AG04450 (cell line): ENCODE measurements at places on chromosomes 13 and 19.

DNA sequence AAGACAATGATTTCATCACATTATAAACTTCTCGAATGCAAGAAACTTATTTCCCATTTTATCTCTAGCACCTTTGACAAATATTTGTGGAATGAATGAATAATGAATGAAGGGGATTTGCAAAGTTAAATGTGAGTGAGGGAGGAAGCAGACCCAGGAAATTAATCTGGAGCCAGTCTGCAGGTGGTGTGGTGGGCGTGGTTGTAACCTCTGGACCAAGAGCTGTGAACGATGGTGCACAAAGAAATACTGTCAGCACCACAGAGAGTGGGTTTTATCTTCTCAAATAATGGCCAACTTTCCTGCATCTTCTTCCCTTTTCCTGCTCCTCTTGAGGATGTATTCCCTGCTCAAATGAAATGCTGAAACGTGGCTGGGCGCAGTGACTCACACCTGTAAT is 11.0 kb upstream of the ZNF792 start:
- no peak for DNase-seq

- no peak for DNase-seq
These were observed 3.3 kb upstream of the MYADM start for GRCh38 chr19:53864308-53864836.

GRCh38 chr19:13032837-13033236 is 37.6 kb downstream of the NFIX start:
- no peak for DNase-seq

GRCh38 chr13:84662491-84662890 is 780.2 kb upstream of the SLITRK1 start:
- no peak for DNase-seq

GRCh38 chr13:61453121-61453520 is 37.5 kb upstream of the PCDH20 start:
- DNase-seq = no peak

DNA sequence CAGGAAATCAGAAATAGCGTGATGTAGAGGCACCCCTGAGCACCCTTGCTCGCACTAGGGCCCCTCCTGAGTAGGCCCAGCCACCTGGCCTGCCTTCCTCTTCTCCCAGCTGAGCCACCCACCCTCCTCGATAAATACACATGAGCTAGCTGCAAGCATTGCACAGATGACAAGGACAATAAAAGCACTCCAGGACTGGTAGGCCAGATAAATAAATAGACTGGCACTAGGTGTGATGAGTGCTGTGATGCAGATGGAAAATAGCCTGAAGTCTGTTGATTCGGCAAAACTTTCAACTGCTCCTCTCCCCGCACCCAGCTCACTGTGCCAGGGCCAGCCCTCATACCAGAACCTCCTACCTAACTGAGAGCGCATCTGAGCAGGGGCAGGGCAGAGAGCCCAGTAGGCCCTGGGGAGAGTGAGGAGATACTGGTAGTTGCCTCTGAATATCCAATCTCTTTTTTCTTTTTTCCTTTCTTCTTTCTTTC is 54.5 kb upstream of the GPI start:
- DNase-seq = no peak

DNA sequence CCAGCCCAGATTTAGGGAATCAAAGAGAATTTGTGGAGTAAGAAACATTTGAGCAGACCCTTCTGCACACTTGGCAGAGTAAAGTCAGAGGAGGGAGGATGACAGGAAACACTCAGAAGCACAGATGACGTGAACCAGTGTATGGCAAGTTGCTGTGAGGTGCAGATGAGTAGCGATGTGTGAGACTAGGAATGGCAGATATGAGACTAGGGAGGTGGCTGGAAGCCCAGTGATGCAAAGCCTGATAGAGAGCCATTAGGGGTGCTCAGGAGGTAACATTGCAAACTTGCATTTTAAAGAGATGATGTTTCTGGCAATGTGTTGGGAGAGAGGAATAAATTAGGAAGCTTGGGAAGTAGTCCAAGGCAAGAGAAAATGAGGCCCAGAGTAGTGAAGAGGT is 44.0 kb downstream of the PCDH17 start:
- no peak for DNase-seq

DNA sequence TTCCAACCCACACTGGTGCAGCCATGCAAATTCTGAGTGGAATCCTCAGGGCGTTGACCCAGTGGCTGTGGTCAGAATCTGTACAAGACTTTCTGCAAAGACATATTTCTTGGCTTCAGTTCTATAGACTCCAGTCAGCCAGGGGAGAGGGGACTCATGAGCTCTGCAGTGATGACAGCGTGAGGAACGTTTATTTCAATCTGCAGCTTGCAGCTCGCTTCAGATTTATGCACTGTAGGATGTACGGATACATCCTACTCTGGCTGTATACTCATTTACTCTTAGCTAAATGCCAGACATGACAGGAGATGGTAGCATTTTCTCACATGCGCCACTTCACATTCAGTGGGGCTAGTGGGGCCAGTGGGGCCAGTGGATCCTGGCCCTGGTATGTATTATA is 276.1 kb downstream of the FGF9 start:
- no peak for DNase-seq
